ENCODE measurements at places on chromosomes 1 and 21.

GRCh38 chr1:13700521-13701270 lies 708 bp downstream of the PRDM2 start:
- no peak for DNase-seq

GRCh38 chr1:34013958-34014737 lies 150.3 kb downstream of the HMGB4 start:
- no peak for DNase-seq

GRCh38 chr1:80293818-80294217 lies 1287.3 kb upstream of the ADGRL4 start:
- no peak for DNase-seq

GRCh38 chr1:202349206-202349928 lies 868 bp downstream of the PPP1R12B start:
- DNase-seq: no peak

- DNase-seq: no peak
Measured at GRCh38 chr1:38053416-38054091, 7.0 kb upstream of the POU3F1 start.

DNA sequence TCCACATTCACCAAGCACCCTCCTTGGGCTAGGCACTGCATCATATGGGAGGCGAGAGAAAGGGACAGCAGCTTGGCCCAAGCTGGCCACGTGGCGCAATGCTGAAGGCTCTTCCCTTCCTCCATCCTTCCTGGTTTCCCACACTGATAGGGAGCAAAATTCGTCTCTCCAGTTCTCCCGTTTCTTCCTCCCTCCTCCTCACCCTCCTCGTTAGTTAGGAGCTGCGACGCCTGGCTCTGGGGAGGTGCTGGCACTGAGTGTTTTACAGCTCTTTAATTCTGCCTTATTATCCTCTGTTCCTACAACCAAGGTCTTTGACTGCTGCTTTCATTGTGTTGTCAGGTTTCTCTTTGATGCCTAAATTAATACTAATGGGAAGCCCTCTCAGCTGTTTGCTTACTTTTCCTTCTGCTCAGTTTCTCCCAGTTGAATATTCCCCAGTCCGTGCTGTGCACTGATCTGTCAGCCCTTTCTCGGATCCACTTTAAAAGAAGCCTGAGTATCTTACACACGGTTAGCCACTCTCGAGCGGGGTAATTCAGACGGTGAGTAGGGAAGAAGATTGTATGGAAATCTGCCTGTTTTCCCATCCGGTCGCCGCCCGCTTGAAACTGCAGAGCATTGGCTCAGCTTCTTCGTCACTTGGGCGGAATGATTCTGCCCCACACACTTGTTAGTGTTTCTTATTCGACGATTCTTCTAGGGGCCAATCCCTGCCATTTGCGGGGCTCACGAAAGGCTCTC lies 56.2 kb upstream of the SMYD2 start:
- no peak for DNase-seq

GRCh38 chr1:145983206-145983675 lies 13.1 kb downstream of the TXNIP start:
- DNase-seq: no peak

- no peak for DNase-seq
Measured at GRCh38 chr1:41380979-41381691, 19.9 kb downstream of the FOXO6 start.

GRCh38 chr1:201904579-201904978 lies 15.9 kb downstream of the SHISA4 start:
- no peak for DNase-seq

- no peak for DNase-seq
Measured at GRCh38 chr1:176567190-176567794, 104.3 kb downstream of the PAPPA2 start.

DNA sequence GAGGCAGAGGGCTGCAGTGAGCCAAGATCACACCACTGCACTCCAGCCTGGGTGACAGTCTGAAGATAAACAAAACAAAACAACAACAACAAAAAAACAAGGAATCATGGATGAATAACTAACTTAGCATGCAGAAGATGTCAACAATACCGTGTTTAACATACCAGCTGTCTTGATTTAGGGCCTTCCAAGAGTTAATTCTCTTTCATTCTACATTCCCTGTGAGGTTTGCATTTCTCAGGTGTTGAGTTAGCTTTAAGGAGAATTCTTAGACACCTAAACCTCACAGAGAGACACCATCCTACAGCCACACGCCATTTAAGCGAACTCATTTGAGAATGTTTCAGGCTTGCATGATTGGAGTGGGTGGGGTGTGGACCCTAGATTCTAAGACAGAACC lies 363.1 kb upstream of the RUNX1 start:
- no peak for DNase-seq

DNA sequence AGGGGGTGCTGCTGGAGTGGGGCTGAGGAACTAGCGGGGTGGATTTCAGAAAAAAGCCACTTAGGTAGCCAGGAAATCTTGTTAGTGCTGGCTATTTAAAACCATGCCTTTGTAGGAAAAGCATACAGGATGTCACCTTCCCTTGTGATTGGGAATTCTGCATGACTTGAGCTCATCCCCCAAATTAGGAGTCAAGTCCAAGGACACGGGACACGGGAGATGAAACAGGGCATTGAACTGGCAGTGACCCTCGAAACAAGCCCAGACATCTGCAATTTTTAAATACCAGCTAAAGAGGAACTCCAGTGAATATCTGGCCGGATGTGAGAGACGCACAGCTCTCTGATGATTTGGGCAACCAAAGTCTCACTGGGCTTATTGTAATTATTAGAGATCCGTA lies 32.8 kb downstream of the C2CD2 start:
- no peak for DNase-seq

DNA sequence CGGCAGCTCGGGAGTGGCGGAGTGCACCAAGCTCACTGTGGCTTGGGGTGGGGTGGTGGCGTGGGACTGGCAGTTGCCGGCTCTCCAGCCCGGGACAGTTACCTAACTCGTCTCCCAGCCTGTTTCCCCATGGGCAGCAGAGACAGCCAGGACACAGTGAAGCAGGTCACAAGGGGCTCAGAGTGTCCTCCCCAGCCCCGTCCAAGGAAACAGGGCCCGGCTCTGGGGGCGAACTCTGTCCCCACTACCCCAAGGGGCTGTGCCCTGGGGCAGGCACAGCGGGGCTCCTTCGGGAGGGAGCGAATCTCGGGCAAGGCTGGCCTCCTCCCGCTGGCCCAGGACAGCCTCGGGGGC lies 759 bp downstream of the GPR157 start:
- DNase-seq: no peak

DNA sequence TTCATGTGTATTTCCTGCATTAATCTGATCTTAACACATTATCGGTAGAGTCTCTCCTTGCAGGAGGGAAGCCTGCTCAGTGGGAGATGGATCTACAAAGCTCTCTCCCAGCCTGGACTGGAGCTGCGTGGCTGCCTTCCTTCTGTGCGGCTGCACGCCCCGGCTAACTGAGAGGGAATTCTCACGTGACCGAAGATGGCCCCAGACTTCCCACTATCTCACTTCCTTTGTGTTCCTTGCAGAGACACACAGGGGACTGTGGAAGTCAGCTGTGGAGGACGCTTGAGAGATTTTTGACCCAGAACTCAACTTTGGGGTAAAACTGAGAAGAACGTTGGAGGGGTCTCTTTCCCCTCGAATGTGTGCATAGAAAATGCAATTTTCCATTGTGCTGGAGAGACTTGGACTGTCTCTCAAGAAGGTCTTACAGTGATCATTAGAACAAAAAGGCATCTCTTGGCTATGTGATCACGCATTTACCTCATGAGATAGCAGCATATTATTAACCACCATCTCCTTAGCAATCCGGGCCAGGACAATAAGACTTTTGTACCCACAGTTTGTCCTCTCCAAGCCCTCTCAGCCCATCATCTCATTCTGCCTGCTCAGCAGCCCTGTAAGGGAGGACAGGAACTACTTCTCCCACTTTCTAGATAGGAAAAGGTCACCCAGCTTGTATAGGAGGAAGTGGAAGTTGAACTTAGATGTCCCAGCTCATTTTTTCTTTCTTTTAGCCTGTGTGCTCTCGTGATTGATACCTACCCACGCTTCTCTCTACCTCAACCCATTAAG lies 49.3 kb upstream of the TARBP1 start:
- DNase-seq: no peak

GRCh38 chr1:34034036-34034435 lies 131.0 kb downstream of the CSMD2 start:
- no peak for DNase-seq

DNA sequence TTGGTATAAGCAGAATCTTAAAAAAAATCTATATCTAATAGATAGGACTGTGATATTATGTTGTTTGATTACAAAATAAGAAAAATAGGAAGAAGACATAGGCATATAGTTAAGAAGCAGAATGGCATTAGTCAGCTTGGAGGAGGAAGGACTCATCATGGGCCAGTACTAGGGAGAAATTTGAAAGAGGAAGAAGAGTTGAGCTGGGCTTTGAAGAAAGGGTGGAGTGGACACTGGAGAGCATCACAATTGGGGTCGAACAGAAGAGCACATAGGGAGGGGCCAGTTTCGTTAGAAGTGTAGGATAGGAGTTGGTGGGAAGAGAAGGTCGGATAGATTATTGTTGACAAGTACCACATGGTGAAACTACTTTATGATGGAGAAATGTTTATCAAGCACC lies 129.3 kb downstream of the CACHD1 start:
- DNase-seq: no peak

- DNase-seq: no peak
Measured at GRCh38 chr1:25703671-25704266, 87.2 kb downstream of the MAN1C1 start.

- no peak for DNase-seq
Measured at GRCh38 chr1:6465461-6466005, 440 bp downstream of the TNFRSF25 start.

GRCh38 chr1:41919764-41920397 lies 1.2 kb upstream of the HIVEP3 start:
- DNase-seq: peak; percentile 58

- no peak for DNase-seq
Measured at GRCh38 chr1:101238031-101238628, 1.3 kb downstream of the S1PR1 start.

DNA sequence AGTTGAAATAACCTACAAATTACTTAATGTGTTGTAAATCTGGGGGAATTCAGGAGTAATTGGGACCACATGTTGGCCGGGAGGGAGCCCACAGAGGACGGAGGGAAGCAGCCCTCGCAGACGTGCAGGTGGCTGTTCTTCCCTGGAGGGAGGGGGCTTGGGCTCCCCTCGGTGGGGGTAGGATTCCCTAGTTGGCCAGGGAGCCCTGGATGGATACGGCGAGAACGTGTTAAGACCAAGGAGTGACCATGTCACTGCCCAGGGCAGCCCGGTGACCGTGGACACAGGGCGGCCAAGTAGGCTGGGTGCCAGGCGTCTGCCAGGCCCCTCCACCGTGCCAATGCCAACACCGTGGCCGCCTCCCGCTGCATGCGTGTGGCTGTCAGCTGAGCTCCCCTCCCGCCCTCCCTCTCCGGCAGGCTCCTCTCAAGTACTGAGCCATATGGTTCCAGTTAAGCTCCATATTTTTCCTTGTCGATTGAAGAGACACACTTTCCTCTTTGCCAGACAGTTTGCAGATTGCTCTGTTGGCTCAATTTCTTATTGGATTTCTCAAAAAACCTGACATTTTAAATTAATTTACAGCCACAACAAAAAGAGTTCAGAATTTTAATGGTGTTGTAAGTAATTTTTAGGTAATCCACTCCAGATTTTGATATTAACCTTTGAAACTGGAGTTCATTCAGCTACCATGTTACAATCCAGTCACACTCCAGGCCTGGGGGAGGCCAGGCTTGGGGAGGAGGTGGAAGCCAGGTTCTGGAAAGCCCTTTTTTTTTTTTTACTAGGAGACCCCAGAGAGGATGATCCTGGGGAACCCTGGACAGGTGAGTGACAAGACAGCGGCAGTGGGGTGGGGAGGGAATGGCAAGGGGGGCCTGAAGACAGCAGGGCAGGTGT lies 71.2 kb downstream of the CASZ1 start:
- no peak for DNase-seq

- no peak for DNase-seq
Measured at GRCh38 chr1:39650431-39650830, 11.0 kb upstream of the HEYL start.

DNA sequence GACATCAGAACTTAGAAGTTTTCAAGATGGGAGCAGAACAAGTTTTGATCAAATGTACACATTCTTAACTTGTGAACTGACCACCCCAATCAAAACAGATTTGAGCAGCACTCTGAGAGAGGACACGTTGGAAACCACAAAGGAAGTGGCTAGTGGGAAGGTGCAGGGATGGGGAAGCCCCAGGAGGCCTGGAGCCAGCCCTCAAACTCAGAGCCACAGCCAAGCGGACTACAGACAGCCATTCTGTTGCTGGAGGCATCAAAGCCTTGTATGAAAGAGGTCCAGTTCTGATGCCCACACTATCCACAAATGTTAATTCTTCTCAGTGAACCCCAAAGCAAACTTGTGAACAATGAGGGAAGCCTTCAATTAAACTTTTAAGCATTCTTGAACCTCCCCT lies 143.6 kb upstream of the RAB4A start:
- DNase-seq: no peak

DNA sequence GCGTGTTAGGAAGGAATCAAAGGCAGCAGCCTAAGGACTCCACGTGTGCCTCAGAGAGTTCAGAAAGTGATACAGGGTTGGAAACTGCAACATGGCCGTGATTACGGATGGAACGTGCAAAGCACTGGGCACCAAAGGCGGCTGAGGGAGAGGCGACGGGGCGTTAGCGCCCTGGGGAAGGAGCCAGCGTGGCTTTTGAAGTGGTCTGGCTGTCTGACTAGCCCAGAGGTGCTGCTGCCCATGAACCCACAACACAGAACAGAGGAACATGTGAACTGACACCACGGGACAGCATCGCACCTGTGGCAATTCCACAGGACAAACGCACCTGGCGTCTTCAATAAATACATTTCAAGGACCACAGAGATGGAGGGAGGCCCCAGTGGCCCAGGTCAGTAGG lies 18.0 kb upstream of the TMEM52 start:
- no peak for DNase-seq

Measured in stimulated activated CD8-positive, alpha-beta memory T cell treated with anti-CD3 and anti-CD28 coated beads, Interleukin-4, amount 100 ng/mL, for 4 hours (primary cell).